ENCODE measurements at places on chromosomes 11 and 22. TPM values are rescaled to one million over a fixed set of nuclear protein-coding genes. Genes with fewer than 3 reads are reported as not detected.
A peak's percentile ranks its signal among the peaks of the same experiment; 100 is the strongest.

DNA sequence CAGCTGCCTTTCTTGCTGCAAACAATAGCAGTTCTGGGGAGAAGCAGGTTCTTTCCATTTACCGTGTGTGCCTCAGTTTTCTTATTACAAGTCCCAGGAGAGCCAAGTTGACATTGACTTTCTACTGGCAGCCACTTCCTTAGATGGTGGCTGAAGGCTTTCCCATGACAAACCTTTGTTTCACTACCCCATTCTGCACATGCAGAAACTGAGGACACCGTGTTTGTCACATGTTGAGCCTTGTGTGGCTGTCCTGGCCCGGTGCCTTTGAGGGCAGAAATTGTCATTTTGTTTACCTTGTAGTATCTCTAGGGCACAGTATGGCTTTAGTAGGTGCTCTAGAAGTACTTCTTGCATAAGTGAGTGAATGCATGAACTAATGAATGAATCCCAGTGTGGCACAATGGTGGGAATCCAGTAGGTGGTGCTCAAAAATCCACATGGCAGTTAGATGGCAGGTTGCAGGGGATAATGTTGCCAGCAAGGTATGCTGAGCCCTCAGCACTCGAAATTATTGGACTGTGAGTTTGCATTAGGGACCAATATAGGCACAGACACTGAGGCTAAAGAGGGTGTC is 101.6 kb downstream of the CSNK2A3 start:
- no peaks in the 10 kb centered on the region for H3K4me1 ChIP-seq
- no peaks in the 10 kb centered on the region for H3K27me3 ChIP-seq
- no peak overlapping the region for H3K27ac ChIP-seq
- no peaks in the 10 kb centered on the region for H3K36me3 ChIP-seq
- DNase-seq, result no peak

DNA sequence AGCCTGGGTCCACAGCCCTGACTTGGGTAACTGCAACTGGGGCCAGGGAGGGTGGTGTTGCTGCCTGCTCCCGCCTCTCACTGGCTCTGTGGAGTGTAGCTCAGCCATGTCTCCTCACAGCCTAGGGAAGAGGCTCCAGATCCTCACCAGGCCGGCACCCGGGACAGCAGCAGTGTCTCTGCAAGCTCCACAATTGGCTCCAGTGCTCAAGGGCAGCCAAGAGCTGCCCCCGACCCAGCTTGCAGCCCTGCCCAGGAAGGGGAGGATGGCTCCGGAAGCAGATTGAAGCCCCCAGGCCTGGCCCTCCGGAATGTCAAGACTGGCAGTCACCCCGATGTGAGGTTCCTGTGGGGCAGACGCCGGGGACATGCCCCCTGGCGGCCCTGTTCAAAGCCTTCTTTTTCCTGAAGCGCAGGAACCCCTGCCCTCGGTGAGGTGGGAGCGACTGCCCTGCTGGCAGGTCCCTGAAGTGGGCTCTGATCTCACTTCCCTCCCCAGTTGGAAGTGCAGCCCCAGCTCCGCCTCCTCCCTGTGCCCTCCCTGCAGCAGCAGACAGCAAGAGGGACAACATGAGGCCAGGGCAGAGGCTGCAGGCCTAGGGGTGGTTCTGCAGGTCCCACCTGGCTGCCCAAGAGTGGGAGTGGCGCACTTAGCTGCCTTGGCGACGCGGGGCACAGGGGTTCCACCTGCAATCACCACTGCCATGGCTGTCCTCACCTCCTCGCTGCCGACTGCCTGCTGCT is 816.2 kb upstream of the LUZP2 start:
- no peak overlapping the region for H3K27ac ChIP-seq
- H3K4me3 ChIP-seq, result no peak overlapping the region
- H3K27me3 ChIP-seq, result no peaks in the 10 kb centered on the region
- no peaks in the 10 kb centered on the region for H3K4me1 ChIP-seq
- no peaks in the 10 kb centered on the region for H3K36me3 ChIP-seq
- no peak for DNase-seq

DNA sequence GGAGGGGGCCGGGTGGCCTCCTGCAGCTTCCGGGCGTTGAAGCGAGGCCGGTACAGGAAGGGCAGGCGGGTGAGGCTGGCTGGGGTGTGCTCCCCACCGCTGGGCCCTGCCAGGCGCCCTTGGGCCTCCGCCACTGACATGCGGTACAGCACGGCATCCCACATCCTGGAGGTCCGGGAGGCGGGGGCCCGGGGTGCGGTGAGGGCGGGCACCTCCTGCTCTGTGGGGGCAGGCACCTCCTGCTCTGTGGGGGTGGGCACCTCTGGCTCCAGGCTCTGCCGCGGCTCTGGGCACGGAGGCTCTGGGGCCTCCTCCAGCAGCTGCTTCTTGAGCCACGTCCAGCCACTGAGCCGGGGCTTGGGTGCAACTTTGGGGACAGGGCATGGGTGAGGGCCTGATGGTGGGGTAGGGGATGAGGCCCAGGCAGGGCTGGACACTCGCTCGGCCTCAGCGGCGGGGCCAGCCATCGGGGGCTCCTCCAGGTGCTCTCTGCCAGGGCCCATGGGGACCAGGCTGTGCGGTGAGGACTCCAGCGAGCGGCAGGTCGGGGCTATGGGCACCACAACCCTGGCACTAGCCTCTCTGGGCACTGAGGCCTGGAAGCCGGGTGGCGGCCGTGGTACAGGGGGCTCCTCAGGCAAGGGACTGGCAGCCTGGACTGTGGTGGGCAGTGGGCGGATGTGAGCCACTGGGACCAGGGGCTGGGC is 2.3 kb downstream of the PRR33 start:
- peak; percentile 74 for DNase-seq
- H3K27me3 ChIP-seq, result no peaks in the 10 kb centered on the region
- peaks cover 33% of the 10 kb centered on the region for H3K4me1 ChIP-seq

DNA sequence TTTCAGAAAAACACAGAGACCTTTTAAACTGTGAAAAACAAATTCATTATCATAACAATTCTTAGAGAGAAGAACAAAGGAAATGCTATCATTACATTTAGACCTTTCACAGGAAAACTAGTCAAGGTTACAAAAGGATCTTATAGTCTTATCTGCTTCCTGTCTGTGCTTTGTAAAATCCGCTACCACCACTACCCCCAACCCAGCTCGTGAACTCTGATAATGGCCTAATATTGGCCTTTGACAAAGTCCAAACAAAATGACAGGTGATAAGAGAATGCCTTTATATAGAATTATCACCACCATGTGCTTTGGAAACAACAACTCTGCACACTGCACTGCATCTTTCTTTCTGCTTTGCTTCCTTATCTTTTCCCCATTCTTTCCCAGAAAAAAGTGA is 272.5 kb downstream of the SBF2 start:
- H3K27me3 ChIP-seq, result no peaks in the 10 kb centered on the region
- no peaks in the 10 kb centered on the region for H3K4me1 ChIP-seq
- no peak overlapping the region for H3K27ac ChIP-seq
- DNase-seq, result no peak
- H3K36me3 ChIP-seq, result no peaks in the 10 kb centered on the region

GRCh38 chr11:73968356-73968966 is 14.2 kb downstream of the UCP2 start:
- H3K36me3 ChIP-seq, result no peaks in the 10 kb centered on the region
- H3K27ac ChIP-seq, result peak overlapping the region; percentile 73
- no peaks in the 10 kb centered on the region for H3K27me3 ChIP-seq
- H3K4me3 ChIP-seq, result no peak overlapping the region

DNA sequence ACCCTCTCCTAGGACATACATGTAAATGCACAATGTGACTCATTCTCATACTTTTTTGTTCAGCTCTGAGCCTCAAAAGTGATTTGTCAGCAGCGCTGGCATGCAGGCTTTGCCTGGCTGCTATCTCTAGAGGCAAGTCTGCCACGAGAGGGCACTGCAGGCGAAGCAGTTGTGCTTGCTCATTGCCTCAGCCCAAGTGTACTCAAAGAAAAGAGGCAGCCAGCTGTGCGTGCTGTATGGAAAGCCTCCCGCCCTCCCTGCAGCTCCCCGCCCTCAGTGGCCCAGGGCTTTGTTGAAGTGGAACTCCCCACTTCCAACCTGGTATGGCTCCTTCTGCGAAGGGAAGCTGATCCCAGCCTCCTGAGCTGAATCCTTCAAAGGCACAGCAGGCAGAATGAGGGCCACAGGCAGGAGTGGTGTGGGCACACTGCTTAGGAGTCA is 16.3 kb downstream of the SDHAF2 start:
- peak; percentile 61 for DNase-seq
- no peak overlapping the region for H3K27ac ChIP-seq
- peaks cover 83% of the 10 kb centered on the region for H3K36me3 ChIP-seq
- no peaks in the 10 kb centered on the region for H3K4me1 ChIP-seq

DNA sequence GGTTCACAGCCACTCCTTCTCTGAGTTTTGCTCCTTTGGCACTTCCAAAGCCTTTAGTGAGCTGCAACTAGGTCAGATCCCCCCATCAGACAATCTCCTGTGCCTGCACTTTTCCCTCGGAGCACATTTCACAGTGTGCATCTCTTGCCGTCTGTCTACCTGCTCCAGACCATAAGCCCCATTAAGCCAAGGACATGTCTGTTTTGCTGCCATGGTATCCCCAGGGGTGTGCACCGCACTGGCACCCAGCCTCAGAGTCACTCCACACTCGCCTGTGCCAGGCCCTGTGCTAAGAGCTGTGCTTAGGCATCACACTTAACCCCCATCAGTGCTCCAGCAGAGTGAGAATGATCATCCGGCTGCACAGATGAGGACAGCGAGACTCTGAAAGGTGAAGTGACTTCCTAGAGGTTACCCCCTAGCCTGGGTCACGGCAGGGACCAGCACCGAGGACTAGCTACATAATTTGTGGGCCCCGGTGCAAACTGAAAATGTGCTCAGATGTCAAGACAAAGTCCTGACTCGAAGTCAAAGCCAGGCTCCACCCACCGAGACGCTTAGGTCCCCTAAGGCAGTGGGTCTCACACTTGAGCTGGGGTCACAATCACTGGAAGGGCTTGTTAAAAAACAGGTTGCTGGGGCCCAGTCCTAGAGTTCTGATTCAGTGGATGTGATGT is 33.9 kb downstream of the ARRB1 start:
- H3K4me1 ChIP-seq, result peaks cover 8% of the 10 kb centered on the region
- H3K4me3 ChIP-seq, result no peak overlapping the region
- no peaks in the 10 kb centered on the region for H3K27me3 ChIP-seq
- DNase-seq, result no peak
- no peaks in the 10 kb centered on the region for H3K36me3 ChIP-seq
- H3K27ac ChIP-seq, result no peak overlapping the region

DNA sequence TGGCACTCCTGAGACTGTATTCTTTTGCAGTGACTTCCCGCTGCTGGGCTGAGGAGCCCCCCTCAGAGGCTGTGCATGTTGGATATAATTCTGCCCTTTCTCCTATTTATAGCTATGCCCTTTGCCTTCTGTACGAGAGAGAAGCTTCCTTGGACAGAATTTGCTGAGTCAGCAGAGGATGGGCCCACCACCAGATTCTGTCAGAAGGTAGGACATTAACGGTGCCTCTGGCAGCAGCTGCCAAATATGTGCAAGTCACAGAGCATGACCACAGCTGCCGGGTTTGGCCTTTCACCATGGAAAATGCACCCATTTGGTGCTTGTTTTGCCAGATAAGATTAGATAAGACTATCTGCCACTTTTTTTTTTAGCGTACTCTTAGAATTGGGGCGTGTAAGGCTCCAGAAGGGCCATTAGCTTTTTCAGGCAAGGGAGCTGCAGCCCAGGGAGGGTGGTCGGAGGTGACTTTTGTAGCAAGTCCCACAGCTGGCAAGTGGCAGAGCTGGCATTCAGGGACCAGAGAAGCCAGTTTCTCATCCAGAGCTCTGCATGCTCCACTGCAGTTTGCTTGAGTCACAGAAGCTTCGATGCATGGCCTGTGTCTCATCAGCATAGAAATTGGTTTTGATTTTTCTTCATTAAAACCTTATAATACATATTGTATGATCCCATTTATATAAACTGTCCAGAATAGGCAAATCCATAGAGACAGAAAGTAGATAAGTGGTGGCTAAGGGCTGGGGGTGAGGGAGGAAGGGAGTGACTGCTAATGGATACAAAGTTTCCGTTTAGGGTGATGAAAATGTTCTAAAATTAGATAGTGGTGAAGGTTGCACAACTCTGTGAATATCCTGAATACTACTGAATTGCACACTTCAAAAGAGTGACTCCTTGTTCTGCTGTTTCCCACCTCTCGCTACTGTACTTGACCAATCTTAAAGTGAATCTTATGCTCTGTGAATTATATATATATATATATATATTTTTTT is 15.8 kb downstream of the UPB1 start:
- H3K4me1 ChIP-seq, result no peaks in the 10 kb centered on the region
- no peaks in the 10 kb centered on the region for H3K36me3 ChIP-seq
- no peak overlapping the region for H3K27ac ChIP-seq
- no peak overlapping the region for H3K4me3 ChIP-seq

DNA sequence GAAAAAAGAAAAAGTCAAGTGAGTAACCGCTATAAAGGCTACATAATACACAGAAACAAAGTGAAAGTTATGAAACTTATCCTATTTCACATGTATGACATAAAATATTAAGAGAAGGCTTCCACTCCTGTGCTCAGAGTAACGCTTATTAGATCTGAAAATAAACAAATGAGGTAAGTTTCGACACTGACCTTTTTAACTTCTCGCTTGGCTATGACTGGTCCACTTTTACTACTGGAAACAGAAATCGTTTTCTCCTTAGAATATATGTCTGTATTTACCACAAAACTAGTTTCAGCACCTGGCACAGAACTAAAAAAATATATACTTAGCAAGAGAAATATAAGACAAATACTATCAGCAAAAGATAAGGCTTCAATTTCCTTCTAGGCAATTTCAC is 16.4 kb downstream of the FNBP4 start:
- peaks cover 46% of the 10 kb centered on the region for H3K36me3 ChIP-seq
- no peak for DNase-seq
- H3K4me1 ChIP-seq, result no peaks in the 10 kb centered on the region
- H3K4me3 ChIP-seq, result no peak overlapping the region

GRCh38 chr22:29156507-29156906 is 49.2 kb upstream of the EMID1 start:
- DNase-seq, result no peak
- no peaks in the 10 kb centered on the region for H3K27me3 ChIP-seq
- H3K27ac ChIP-seq, result no peak overlapping the region

DNA sequence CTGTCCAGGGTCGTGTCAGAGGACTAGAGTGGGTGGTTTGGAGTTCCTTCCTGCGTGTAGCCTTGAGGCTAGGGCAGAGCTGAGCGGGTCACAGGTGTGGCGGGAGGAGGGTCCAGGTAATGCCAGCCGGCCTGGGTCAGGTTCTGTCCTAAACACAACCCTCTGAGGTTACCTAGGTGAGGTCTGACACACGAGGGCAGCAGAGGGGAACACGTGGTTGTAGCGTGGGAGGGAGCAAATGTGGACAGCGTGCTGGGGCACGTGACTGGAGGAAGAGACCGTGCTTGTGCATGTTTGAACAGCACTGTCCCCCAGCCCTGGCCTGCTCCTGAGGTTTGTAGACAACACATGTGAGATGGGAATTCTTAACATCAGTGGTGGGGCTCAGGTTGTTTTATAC is 13.1 kb downstream of the MOV10L1 start:
- DNase-seq, result no peak
- H3K4me1 ChIP-seq, result peaks cover 4% of the 10 kb centered on the region
- H3K27ac ChIP-seq, result no peak overlapping the region

Gene RAB3IL1
- total RNA-seq, result not detected

Gene OR8A1
- not detected for total RNA-seq

Gene BAIAP2L2
- total RNA-seq, result 3.4 TPM
